ENCODE measurements at places on chromosomes 3 and 15. TPM values are rescaled to one million over a fixed set of nuclear protein-coding genes. Genes with fewer than 3 reads are reported as not detected.

CLDN11 gene
- not detected for total RNA-seq

CPLX3 gene
- total RNA-seq: not detected

SERINC4 gene
- 0.12 TPM for total RNA-seq

HPS3 gene
- 34.7 TPM for total RNA-seq

SLC28A2 gene
- not detected for total RNA-seq

SEMA3B gene
- total RNA-seq: 7.1 TPM

MYO5C gene
- total RNA-seq: 5.4 TPM

KBTBD13 gene
- total RNA-seq: 0.02 TPM

GHSR gene
- total RNA-seq: not detected

TIGIT gene
- total RNA-seq: not detected

CSPG5 gene
- 1.3 TPM for total RNA-seq

GOLGA6D gene
- total RNA-seq: not detected

NUTM1 gene
- total RNA-seq: not detected

ZBTB47 gene
- total RNA-seq: 6.0 TPM

KLHL40 gene
- total RNA-seq: not detected

ACKR2 gene
- total RNA-seq: not detected

BCL2A1 gene
- 17.4 TPM for total RNA-seq

HESX1 gene
- total RNA-seq: 0.23 TPM

ARID3B gene
- total RNA-seq: 4.7 TPM

KCNMB3 gene
- total RNA-seq: 0.91 TPM

SLC6A20 gene
- 0.02 TPM for total RNA-seq

GOLGA8R gene
- 0.29 TPM for total RNA-seq

STRIT1 gene
- not detected for total RNA-seq

NEK10 gene
- 1.8 TPM for total RNA-seq

CD200 gene
- not detected for total RNA-seq

REC114 gene
- total RNA-seq: not detected

TRIM42 gene
- total RNA-seq: not detected

CPNE9 gene
- total RNA-seq: 0.08 TPM

GRK7 gene
- not detected for total RNA-seq

MUC13 gene
- total RNA-seq: 7.8 TPM

SEMA7A gene
- total RNA-seq: 3.1 TPM

HIGD2B gene
- not detected for total RNA-seq

NR2E3 gene
- 0.18 TPM for total RNA-seq

VGLL3 gene
- total RNA-seq: 8.5 TPM

GOLGA6A gene
- total RNA-seq: not detected

COLQ gene
- 0.44 TPM for total RNA-seq

All from A549 treated with DMSO at 1 μM for 4 hours (cell line).